ENCODE measurements at places on chromosomes 5 and 9. TPM values are rescaled to one million over a fixed set of nuclear protein-coding genes. Genes with fewer than 3 reads are reported as not detected.

MARVELD2 gene
- polyA plus RNA-seq: 5.0 TPM

RAB3C gene
- 0.02 TPM for polyA plus RNA-seq

PCDHB6 gene
- polyA plus RNA-seq: 0.06 TPM

ACTL7B gene
- not detected for polyA plus RNA-seq

ACTBL2 gene
- not detected for polyA plus RNA-seq

IFNK gene
- not detected for polyA plus RNA-seq

PCDHB9 gene
- 0.18 TPM for polyA plus RNA-seq

SLC4A9 gene
- polyA plus RNA-seq: 0.20 TPM

KLHL3 gene
- polyA plus RNA-seq: 0.95 TPM

CSF1R gene
- 4.9 TPM for polyA plus RNA-seq

ZNF483 gene
- 0.09 TPM for polyA plus RNA-seq

KCNV2 gene
- not detected for polyA plus RNA-seq

PDE8B gene
- polyA plus RNA-seq: 0.66 TPM

ROR2 gene
- 3.6 TPM for polyA plus RNA-seq

PKN3 gene
- 4.3 TPM for polyA plus RNA-seq

PAPPA gene
- polyA plus RNA-seq: 1.1 TPM

ZBED3 gene
- 0.67 TPM for polyA plus RNA-seq

LRRC14B gene
- polyA plus RNA-seq: not detected

ANKRD34B gene
- polyA plus RNA-seq: not detected

SLC34A3 gene
- 1.6 TPM for polyA plus RNA-seq

HNRNPA0 gene
- 20.0 TPM for polyA plus RNA-seq

JAKMIP2 gene
- polyA plus RNA-seq: 0.10 TPM

CA9 gene
- polyA plus RNA-seq: 0.18 TPM

ERAP2 gene
- 1.8 TPM for polyA plus RNA-seq

SAXO1 gene
- polyA plus RNA-seq: 0.02 TPM

SH3GL2 gene
- polyA plus RNA-seq: 0.11 TPM

LCNL1 gene
- polyA plus RNA-seq: 0.20 TPM

KCNN2 gene
- 0.21 TPM for polyA plus RNA-seq

PTPN3 gene
- 29.2 TPM for polyA plus RNA-seq

GABRA6 gene
- not detected for polyA plus RNA-seq

CARTPT gene
- polyA plus RNA-seq: 0.28 TPM

C5orf46 gene
- not detected for polyA plus RNA-seq

PCDHGB2 gene
- 0.39 TPM for polyA plus RNA-seq

SAPCD2 gene
- polyA plus RNA-seq: 9.0 TPM

FST gene
- 3.0 TPM for polyA plus RNA-seq
